ENCODE measurements at places on chromosomes 11 and 22.

DNA sequence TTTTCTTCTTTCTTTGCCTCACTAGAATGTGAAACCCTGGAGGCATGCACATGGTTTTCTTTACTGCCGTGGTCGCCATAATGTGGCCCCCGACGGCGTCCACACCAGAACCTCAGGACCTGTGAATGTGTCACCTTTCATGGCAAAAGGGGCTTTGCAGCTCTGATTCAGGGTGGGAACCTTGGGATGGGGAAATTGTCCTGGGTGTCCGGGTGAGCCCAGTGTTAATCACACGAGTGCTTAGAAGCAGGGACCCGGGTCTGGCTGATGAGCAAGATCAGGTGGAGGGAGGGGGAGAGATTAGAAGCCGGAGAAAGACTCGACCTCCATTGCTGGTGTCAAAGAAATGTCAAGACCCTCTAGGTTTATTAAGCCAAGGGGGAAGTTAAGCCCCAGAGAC lies 74.7 kb upstream of the SHISAL1 start:
- no peak for DNase-seq

DNA sequence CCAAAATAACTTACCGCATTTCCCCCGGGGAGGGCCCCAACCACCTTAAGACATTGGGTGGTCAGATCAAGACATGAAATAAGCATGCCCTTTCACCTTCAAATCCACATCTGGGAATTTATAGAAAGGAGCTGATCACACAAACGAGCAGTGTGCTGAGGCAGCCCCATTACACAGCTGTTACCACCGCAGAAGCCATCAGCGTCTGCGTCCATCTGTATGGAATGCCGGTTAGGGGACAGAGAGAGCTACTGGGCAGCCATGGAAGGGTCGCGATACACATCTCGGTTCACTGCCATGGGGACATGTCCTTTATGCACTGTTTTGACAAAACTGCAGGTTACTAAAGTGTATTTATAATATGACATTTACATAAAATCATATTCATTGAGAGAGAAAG lies 105.1 kb upstream of the LMO1 start:
- DNase-seq = no peak

GRCh38 chr22:17562906-17563870 lies at the start of gene SLC25A18:
Gene SLC25A18 (plus strand): TSS chr22:17563498. CDS start chr22:17579945, 16,447 bp downstream.
- DNase-seq = no peak

GRCh38 chr11:35104655-35105054 lies 34.3 kb upstream of the CD44 start:
- no peak for DNase-seq

DNA sequence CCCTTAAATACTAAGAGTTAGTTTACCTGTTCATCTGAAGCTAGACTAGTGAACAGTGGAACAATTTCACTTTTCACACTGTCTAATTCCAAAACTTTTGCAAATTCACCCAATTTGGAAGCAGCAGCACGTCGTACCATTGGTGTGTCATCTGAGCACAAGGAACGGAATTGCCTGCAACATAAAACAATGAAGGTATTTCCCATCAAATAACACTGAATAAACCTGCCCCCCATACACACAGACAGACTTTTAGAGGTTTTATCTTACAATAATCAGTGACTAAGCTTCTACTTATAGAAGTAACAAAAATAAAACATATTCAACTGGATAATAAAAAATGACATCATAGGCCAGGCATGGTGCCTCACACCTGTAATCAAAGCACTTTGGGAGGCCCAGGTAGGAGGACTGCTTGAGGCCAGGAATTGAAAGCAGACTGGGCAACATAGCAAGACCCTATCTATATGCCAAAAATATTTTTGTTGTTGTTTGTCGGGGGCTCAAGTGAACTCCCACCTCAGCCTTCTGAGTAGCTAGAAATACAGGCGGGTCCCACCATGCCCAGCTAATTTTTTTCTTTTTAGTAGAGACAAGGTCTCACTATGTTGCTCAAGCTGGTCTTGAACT lies 6.3 kb downstream of the PPP2R1B start:
- DNase-seq = no peak
